AG04450 (cell line): ENCODE measurements at places on chromosomes 7 and 10.
A peak's percentile ranks its signal among the peaks of the same experiment; 100 is the strongest.

DNA sequence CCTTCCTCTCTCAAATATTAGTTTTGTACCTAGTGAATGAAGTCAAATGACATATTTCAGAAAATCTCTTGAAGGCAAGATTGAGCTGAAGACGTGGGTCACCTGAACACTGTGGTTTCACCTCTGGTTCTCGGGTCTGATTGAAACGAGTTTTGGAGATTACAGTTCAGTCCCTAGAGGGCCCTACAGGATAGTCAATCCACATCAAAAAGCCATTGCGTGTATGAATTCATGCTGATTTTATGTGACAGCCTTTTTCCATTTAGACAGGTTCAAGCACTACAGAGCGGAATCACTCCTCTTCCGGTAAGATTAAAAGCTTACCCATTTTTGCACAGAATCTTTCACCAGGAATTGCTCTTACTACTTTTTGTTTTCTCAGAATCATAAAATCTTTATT is 62.2 kb downstream of the VIM start:
- no peak for DNase-seq

DNA sequence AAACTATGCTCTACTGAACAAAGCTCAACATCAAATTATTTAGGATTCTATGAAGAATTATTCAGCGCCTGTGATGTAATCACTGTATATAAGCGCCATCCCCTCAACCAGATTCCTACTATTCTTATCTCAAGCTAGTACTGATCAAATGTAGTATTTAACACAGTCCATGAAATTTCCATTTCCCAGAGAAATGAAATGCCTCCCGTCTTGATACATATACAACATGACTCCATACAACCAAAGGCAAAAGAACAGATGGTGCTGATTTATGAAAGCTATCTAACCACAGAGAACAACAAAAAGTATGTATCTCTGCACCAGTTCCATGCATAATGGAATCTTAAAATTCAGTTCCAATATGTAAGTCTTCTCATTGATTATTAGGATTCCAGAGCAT is 406.1 kb downstream of the PARD3 start:
- no peak for DNase-seq

DNA sequence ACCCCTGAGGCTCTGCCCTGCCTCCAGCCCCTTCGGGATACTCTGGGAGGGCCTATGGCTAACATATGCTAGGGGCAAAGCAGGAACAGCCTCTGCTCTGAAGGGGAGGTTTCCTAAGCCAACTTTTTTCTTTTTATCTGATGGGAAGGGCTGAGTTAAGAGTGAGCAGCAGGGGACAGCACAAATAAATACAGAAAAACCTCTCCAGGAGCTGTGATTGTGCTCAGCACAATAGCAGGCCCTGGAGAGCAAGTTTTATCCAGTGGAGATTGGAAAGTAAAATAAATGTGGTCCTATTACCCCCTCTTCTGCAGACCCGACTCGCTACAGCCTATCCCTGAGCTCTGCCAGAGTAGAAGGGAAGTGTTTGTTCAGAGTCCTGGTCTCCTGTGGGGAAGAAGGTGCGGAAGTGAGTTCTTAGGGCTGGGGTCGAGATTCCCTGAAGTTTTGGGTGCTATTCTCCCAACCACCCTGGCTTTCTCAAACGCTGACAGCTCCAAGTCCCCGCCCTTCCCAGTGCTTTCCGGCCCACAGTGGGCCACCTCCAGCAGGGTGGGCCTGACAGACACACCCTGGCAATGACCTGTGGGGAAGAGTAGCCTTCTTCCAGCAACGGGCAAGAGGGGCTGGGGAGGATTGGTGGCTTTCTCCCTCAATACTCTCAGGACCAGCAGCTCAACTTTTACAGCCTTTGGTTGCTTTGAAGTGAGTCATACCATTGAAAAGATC is 23.0 kb upstream of the AFAP1L2 start:
- no peak for DNase-seq

DNA sequence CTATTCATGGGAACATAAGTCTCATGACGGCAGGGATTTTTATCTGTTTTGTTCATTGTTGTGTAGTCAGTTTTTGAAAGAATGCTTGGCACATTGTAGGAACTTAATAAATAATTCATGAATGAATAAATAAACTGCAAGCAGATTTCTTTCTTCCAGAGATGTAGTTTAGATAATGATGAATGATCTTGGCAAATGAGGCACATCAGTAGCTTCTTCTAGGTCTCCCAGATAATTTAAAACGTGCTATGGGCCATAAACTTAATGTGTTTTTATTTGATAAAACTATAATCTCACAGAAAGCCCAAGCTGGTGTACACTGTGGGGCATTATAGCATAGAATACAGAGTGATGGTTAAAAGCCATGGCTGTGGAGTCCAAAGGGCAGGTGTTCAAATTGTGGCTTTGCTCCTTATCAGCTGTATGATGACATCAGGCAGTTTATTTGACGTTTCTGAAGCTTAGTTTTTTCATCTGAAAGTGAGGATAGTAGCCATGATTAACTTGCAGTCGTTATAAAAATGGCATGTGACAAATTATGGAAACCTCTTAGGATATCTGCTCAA is 3.5 kb downstream of the MGAM start:
- no peak for DNase-seq

DNA sequence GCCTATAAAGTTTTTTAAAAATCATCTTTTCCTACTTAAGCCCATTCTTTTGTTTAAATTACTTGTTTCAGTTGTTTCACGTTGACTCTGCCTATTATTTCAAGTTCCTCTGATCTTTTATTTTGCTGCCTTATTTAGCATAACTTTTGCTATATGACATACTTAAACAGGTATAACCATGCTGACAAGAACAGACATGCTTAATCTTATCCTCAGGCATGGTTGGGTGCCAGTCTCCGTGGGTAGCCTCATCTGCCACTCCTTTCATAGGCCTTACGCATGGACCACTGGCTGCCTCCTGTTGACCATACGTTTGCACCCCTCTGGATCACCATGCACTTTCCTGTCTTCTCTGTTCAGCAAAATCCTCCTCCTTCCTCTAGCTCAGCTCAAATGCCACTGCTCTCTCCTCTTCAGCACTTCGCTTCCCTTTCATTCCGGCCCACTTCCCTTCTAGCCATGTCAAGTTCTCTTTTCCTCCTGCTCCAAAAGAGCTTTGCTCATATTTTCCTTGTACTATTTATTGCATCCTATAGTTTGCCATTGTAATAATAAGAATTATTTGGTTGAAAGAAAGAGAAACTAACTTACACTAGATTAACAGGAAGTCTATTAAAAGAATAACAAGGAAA is 10.0 kb upstream of the TSPAN33 start:
- DNase-seq = no peak

GRCh38 chr7:13742811-13743210 is 246.7 kb downstream of the ETV1 start:
- peak; percentile 20 for DNase-seq

GRCh38 chr10:11015446-11015934 is 2.2 kb upstream of the CELF2 start:
- no peak for DNase-seq

DNA sequence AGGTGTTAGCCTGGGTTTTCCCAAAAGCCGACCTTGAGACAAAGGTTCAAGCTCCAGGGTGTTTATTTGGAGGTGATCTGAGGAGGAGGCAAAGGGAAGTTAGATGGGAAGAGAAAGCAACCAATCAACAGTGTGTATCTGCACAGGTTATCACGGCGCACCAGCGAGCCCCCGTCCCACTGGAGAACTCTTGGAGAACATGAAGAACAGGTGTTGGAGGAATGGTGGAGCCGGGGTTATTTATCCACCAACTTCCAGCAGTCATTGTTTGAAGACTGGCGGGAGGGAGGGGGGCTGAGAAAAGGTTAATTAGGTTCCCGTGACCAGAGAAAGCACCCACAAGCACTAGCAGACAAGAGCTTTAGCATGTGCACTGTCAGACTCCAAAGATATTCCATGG is 282.5 kb upstream of the FOXK1 start:
- DNase-seq = no peak

GRCh38 chr7:158976849-158977593 is 120.7 kb downstream of the DYNC2I1 start:
- DNase-seq = peak; percentile 30

- no peak for DNase-seq
Observed at GRCh38 chr7:70631718-70632117, 500.2 kb upstream of the GALNT17 start.

DNA sequence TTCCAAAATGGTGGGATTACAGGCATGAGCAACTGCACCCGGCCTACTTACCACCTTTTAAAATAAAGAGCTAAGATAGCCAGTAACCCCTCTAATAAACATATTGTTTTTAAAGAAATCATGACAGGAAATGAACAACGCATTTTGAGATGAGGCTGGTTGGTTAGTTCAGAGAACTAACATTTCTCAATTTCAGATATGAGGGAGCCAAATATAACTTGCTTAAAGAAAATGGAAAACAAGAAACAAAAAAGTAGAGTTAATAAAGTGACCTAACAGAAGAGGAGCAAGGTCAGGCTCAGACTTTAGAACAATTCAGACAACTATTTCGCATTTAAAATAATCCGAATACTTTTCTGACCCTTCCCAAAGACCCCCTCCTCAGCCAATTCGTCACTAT is 254.9 kb upstream of the PHF14 start:
- DNase-seq = no peak

DNA sequence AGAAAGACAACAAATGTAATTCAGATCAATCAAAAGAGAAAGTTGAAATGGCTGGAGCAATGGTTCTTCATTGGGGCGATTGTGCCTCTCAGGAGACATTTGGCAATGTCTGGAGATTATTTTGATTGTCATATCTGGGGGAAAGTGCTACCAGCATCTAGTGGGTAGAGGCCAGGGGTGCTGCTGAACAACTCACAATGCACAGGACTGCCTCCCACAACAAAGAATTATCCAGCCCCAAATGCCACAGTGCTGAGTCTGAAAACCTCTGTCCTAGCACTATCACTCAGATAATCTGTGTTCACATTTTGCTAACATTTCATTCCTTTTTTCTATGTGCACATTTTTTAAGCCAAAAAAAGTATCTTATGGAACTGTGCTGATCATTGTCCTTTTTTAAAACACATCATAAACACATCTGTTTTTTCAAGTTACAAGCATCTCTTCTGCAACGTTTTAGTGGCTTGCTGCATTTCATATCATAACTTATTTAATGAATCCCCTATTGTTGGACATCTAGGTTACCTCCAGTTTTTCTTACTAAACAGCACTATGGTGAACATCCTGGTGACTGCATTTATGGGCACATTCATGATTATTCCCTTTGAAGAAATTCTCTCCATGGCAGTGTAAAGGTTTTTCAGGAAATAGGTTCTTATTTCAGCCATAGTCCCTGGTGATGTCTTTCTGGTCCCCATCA is 114.2 kb downstream of the C10orf105 start:
- no peak for DNase-seq
